ENCODE measurements at places on chromosomes 5 and 9. TPM values are rescaled to one million over a fixed set of nuclear protein-coding genes. Genes with fewer than 3 reads are reported as not detected.

DNA sequence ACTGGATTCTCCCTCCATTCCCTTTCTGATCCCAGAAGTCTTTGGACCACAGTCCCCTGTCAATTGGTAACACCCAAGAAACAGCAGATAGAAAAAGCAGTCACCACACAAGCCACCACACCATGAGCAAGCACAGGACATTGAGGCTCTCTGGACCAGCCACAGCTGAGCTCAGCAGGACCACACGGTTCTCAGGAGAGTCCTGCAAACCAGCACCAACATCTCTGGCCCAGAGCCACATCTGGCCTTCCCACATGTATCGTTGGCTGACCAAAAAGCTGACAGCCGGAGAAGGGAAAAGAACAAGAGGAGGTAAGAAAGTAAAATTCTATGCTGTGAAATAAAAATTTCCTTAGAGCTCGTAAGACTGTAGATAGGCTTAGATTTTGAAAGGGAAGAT lies 56.7 kb downstream of the KLHL3 start:
- H3K27me3 ChIP-seq, result no peaks in the 10 kb centered on the region
- no peaks in the 10 kb centered on the region for H3K36me3 ChIP-seq

- DNase-seq, result no peak
- peaks cover 13% of the 10 kb centered on the region for H3K4me1 ChIP-seq
- no peaks in the 10 kb centered on the region for H3K27me3 ChIP-seq
- no peaks in the 10 kb centered on the region for H3K36me3 ChIP-seq
- no peak overlapping the region for H3K4me3 ChIP-seq
- peak overlapping the region; percentile 73 for H3K27ac ChIP-seq
Measured at GRCh38 chr5:126016256-126016655, 407.0 kb upstream of the GRAMD2B start.

GRCh38 chr9:21741151-21741550 lies 61.3 kb upstream of the MTAP start:
- H3K27ac ChIP-seq, result no peak overlapping the region
- no peaks in the 10 kb centered on the region for H3K36me3 ChIP-seq
- no peaks in the 10 kb centered on the region for H3K4me1 ChIP-seq
- no peaks in the 10 kb centered on the region for H3K27me3 ChIP-seq

GRCh38 chr5:122874179-122874875 lies 28.9 kb downstream of the SNX24 start:
- no peak overlapping the region for H3K4me3 ChIP-seq
- DNase-seq, result no peak
- no peaks in the 10 kb centered on the region for H3K27me3 ChIP-seq
- no peaks in the 10 kb centered on the region for H3K4me1 ChIP-seq
- H3K27ac ChIP-seq, result no peak overlapping the region

- no peak for DNase-seq
- no peaks in the 10 kb centered on the region for H3K27me3 ChIP-seq
- H3K36me3 ChIP-seq, result no peaks in the 10 kb centered on the region
- H3K4me3 ChIP-seq, result no peak overlapping the region
- no peak overlapping the region for H3K27ac ChIP-seq
Measured at GRCh38 chr5:8827696-8828095, 718.2 kb downstream of the SEMA5A start.

DNA sequence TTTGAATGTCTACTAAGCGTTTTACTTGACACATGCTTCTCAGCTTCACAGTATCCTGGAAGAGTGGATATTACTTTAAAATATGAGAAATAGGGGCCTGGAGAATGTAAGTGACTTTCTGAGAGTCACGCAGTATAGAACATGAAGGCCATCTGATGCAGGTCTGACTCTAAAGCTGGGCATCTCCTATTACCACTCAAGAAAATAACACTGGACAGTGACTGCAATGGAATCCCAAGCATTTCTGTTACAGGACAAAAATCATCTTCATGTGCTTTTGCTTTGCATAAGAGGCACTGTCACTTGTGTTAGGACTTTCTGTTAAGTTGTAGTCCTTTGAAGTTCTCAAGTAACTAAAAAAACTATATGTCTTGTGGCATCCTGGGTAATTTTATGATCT lies 335.5 kb downstream of the FBXL7 start:
- H3K27ac ChIP-seq, result no peak overlapping the region
- H3K36me3 ChIP-seq, result no peaks in the 10 kb centered on the region
- no peak overlapping the region for H3K4me3 ChIP-seq
- no peaks in the 10 kb centered on the region for H3K27me3 ChIP-seq

- no peaks in the 10 kb centered on the region for H3K4me1 ChIP-seq
- H3K36me3 ChIP-seq, result no peaks in the 10 kb centered on the region
- no peaks in the 10 kb centered on the region for H3K27me3 ChIP-seq
- DNase-seq, result no peak
- H3K27ac ChIP-seq, result no peak overlapping the region
Measured at GRCh38 chr5:107937651-107938355, 267.1 kb upstream of the EFNA5 start.

- no peaks in the 10 kb centered on the region for H3K27me3 ChIP-seq
- no peaks in the 10 kb centered on the region for H3K4me1 ChIP-seq
- H3K36me3 ChIP-seq, result no peaks in the 10 kb centered on the region
- no peak for DNase-seq
- no peak overlapping the region for H3K27ac ChIP-seq
Measured at GRCh38 chr9:84239343-84239742, 101.2 kb downstream of the SLC28A3 start.

DNA sequence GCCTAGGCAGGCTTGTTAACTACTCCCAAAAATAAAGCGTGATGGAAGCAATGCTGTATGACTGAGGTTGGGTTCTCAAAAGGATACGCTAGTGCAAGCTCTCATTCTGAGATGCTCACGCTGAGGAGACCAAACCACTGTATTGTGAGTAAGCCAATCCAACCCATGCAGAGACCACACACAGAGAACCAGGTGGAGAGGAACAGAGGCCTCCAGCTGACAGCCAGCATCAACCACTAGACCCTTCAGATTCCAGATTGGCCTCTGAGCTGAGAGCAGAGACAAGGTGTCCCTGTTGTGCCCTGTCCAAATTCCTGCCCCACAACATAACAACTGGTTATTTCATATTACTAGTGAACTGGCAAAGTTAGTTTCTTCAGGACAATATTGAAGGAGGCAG lies 4.5 kb downstream of the TSTD2 start:
- H3K27ac ChIP-seq, result no peak overlapping the region
- H3K4me1 ChIP-seq, result peaks cover 5% of the 10 kb centered on the region
- no peaks in the 10 kb centered on the region for H3K27me3 ChIP-seq
- H3K36me3 ChIP-seq, result no peaks in the 10 kb centered on the region

DNA sequence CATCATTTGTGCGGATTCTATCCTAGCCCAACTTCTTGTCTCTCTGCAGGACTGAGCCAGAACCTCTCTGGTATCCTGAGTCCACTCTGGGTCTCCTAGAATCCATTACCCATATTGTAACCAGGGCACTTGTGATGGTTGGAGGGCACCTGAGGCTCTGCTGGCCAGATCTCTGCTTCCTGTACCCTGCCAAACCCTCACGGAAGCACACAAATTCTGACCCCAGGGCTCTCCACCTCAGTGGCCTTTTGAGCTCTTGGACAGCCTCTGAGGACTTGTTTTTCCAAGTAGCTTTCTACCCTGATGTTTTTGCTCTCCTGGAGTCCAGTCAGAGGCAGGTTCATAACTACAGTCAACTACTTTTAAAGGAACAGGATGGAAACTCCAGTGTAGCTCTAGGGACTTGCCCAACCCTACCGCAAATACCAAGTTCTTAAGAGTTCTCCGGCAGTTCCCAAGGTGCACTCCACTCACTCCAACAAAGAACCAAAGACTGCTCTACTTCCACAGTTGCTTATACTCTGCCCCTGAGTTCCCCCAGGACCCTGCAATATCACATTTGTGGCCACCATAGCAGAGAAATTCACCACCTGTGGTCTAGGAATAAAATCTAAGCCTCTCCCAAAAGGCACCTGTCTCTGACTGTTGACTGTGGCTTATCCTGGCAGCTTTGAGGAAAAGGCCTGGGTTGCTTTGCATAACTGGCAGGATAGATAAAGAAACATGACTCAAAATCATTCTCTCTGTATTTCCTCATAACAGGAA lies 9.6 kb downstream of the PIP5K1B start:
- no peak overlapping the region for H3K27ac ChIP-seq
- H3K36me3 ChIP-seq, result no peaks in the 10 kb centered on the region
- no peaks in the 10 kb centered on the region for H3K27me3 ChIP-seq
- no peaks in the 10 kb centered on the region for H3K4me1 ChIP-seq
- no peak overlapping the region for H3K4me3 ChIP-seq

DNA sequence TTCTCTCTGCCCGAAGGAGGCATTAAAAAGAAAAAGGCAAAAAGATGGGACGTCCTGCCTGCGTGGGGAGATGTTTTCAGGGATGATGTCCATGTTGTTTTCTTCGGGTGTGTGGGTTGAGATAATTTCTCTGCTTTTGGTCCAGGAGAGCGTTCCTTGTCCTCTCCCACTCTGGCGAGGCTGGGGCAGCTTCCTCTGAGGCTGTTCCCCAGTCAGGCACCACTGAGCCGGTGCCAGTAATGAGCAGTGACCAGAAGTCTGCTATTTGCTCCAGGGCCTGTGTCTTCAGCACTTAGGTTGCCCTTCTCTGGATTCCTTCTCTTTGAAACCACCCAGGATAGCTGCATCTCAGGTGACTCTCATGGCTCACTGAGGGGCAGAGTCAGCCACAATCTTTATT lies 71.5 kb downstream of the ACER2 start:
- no peaks in the 10 kb centered on the region for H3K36me3 ChIP-seq
- no peak overlapping the region for H3K27ac ChIP-seq
- no peaks in the 10 kb centered on the region for H3K27me3 ChIP-seq
- DNase-seq, result no peak
- no peaks in the 10 kb centered on the region for H3K4me1 ChIP-seq

GRCh38 chr5:65928860-65929259 lies 2.5 kb downstream of the ERBIN start:
- H3K27ac ChIP-seq, result peak overlapping the region; percentile 91
- no peak for DNase-seq
- H3K4me3 ChIP-seq, result peak overlapping the region; percentile 99
- H3K36me3 ChIP-seq, result peaks cover 6% of the 10 kb centered on the region
- H3K27me3 ChIP-seq, result no peaks in the 10 kb centered on the region
- H3K4me1 ChIP-seq, result peaks cover 52% of the 10 kb centered on the region

DNA sequence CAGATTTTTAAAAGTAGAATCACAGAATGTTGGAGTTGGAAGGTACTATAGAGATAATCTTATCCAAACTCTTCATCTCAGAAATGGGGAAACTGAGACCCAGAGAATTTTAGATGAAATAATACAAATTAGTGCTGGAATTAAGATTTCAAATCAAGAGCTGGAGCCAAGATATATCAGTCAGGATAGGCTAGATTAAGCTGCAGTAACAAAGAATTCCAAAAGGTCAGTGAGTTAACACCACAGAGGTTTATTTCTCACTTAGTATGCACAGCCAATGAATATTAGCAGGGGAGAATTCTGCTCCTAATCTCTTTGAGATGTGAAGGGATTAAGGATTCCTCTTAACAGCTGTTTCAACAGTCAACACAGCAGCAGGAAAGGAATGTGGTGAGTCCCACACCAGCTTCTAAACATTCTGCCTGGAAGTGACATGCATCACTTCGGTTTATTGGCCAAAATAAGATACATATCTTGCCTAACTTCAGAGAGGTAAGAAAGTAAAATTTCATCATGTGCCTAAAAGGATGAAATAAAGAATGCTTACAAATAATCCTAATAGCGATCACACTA lies 136.8 kb downstream of the FRMD3 start:
- no peak for DNase-seq
- no peaks in the 10 kb centered on the region for H3K36me3 ChIP-seq
- H3K27me3 ChIP-seq, result no peaks in the 10 kb centered on the region
- peak overlapping the region; percentile 12 for H3K27ac ChIP-seq

GRCh38 chr5:172008689-172009141 lies 2.3 kb upstream of the FBXW11 start:
- H3K36me3 ChIP-seq, result peaks cover 14% of the 10 kb centered on the region
- no peak overlapping the region for H3K4me3 ChIP-seq
- H3K27me3 ChIP-seq, result no peaks in the 10 kb centered on the region
- peaks cover 35% of the 10 kb centered on the region for H3K4me1 ChIP-seq

DNA sequence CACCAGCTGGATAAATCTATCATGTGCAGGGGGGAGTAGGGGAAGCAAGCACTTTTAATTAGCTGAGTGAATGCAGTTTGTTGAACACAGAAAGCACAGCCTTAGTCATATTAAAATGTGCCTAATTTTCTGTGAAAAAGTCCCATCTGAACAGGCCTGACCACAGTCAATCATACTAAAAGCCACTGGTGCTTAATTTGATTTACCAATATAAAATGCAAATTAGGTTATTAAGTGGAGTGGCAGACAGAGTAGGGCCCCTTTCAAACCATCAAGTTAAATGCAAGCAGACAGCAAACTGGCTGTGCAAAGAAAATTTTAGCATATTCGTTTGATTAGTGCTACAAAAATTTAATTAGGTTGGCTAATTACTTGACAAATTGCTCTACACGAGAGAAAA lies 176.1 kb downstream of the ISL1 start:
- H3K4me1 ChIP-seq, result no peaks in the 10 kb centered on the region
- H3K27me3 ChIP-seq, result no peaks in the 10 kb centered on the region
- no peak overlapping the region for H3K4me3 ChIP-seq
- no peak for DNase-seq

DNA sequence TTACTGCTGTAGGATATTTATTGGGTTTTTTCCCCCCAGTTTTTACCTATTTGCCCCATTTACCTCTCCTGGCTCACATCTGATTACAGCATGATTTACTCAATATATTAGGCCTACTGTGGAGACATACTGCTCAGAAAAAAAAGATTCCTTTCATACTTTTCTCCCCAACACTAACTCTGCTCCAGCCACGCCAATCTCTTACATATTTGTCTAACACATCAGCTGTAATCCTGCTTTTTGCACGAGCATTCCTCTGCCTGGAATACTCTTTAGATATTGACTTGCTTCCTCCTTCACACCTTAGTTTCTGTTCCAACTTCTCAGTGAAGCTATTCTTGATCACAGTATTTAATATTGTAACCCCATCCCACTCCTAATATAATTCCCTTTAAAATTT lies 158.1 kb upstream of the VCAN start:
- no peak overlapping the region for H3K4me3 ChIP-seq
- DNase-seq, result no peak
- H3K4me1 ChIP-seq, result no peaks in the 10 kb centered on the region
- no peaks in the 10 kb centered on the region for H3K27me3 ChIP-seq
- no peaks in the 10 kb centered on the region for H3K36me3 ChIP-seq
- H3K27ac ChIP-seq, result no peak overlapping the region

- no peak overlapping the region for H3K27ac ChIP-seq
- H3K4me3 ChIP-seq, result no peak overlapping the region
- no peaks in the 10 kb centered on the region for H3K27me3 ChIP-seq
- H3K36me3 ChIP-seq, result no peaks in the 10 kb centered on the region
Measured at GRCh38 chr9:85427772-85428171, 314.0 kb downstream of the AGTPBP1 start.

The ADRB2 gene
- total RNA-seq, result 1.0 TPM

The TRIM7 gene
- 25.8 TPM for total RNA-seq

The OTP gene
- 0.05 TPM for total RNA-seq

The ANAPC2 gene
- total RNA-seq, result 46.0 TPM

The TRIP13 gene
- 45.9 TPM for total RNA-seq

The FOXD1 gene
- 63.3 TPM for total RNA-seq

The GABRP gene
- total RNA-seq, result not detected

The SMIM27 gene
- 14.3 TPM for total RNA-seq

The CDC25C gene
- total RNA-seq, result 14.1 TPM

The PRUNE2 gene
- total RNA-seq, result 0.18 TPM

Measured in Panc1 (cell line).